NCI-H446 (cell line): ENCODE measurements at places on chromosomes 4 and X.
A peak's percentile ranks its signal among the peaks of the same experiment; 100 is the strongest.

DNA sequence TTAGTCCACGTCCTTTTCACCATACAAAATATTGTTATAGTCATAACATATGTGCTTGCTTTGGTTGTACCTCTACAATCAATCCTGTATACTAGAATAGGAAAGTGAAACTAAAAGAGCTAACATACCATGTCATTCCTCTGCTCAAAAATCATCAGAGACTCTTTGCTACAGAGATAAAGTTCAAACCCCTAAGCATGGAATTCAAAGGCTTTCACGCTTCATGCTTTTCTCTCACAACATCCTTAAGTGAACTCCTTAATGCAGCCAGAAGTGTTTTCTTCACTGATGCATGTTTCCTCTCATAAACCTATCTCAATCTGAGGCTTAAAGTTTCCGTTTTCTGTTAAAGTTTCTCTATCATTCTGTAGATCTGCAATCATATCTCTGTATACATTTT lies 744.6 kb upstream of the IGFBP7 start:
- DNase-seq = no peak

DNA sequence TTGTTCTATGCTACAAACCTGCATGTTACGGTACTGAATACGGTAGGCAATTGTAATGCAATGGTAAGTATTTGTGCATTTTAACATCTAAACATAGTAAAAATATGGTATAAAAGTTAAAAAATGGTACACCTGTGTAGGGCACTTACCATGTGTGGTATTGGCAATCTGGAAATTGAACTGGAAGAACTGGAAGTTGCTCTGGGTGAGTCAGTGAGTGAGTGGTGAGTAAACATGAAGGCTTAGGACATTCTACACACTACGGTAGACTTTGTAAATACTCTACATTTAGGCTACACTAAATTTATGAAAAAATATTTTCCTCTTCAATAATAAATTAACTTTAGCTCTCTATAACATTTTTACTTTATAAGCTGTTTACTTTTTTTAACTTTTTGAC lies 78.9 kb downstream of the RRAGB start:
- no peak for DNase-seq

DNA sequence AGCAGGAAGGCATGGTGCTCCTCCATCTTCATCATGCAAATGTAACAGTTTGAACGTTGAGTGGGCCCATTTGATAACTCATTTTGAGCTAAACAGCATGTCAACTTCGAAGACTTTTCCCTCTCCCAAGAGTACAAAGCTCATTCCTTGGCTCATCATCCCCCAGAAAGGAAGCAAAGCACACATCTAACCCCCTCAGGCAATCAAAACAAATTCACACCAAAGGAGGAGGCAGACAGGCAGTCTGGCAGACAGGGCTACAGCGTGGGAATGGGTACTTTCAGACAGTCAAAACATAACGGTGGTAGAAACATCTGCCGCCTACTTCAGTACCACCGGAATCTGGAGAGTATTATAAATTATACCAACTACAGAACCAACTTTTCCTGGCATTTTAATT lies 81.7 kb downstream of the PCDH19 start:
- no peak for DNase-seq

GRCh38 chr4:147311956-147312355 lies 168.9 kb upstream of the EDNRA start:
- no peak for DNase-seq

GRCh38 chr4:95421869-95422268 lies 126.9 kb downstream of the UNC5C start:
- DNase-seq = no peak

GRCh38 chrX:2449135-2449886 lies 51.5 kb downstream of the DHRSX start:
- DNase-seq = no peak

DNA sequence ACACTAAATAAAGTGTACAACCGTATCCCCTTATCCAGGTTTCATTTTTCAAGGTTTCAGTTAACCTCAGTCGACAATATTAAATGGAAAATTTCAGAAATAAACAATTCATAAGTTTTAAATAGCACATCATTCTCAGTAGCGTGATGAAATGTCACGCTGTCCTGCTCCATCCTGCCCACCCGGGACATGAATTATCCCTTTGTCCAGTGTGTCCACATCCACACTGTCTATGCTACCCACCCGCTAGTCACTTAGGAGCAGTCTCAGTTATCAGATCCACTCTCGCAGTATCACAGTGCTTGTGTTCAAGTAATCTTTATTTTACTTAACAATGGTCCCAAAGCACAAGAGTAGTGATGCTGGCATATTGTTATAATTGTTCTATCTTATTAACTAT lies 54.7 kb downstream of the FRYL start:
- no peak for DNase-seq

GRCh38 chr4:39802005-39802404 lies 104.1 kb downstream of the UBE2K start:
- DNase-seq = no peak

GRCh38 chr4:151043803-151044515 lies 28.9 kb upstream of the LRBA start:
- DNase-seq = no peak

DNA sequence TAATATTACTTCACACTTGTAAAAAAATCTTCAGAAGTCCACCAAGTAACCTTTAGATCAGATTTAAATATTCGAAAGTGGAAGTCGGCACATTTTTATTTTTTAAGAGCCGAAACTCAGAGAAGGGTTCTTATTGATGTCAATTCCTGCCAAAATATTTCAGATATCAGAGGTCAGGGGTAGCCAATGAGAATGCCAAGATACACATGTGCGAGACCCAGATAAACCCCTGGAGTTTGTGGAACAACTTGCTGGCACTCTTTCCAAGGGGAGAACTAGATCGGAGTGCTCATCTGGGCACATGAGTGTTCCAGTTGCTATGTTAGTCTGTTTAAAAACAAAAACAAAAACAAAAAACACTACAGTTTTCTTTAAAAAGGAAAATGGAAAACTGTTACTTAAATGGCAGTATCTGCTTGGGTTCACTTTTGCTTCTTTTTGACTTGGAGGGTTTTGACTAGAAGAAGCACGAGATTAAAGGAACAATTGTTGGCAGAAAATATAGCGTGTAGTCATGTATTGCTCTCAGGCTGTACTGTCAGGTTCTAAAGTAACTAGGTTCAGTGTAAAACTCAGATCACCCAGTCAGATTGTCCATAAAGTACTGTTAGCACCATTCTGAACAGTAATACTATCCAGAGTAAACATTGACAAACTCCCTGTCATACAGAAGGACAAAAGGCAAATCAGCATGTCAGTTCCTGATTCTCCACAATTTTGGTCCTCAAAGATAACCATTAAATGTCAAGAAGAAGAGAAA lies 188.0 kb upstream of the PACRGL start:
- DNase-seq = no peak

DNA sequence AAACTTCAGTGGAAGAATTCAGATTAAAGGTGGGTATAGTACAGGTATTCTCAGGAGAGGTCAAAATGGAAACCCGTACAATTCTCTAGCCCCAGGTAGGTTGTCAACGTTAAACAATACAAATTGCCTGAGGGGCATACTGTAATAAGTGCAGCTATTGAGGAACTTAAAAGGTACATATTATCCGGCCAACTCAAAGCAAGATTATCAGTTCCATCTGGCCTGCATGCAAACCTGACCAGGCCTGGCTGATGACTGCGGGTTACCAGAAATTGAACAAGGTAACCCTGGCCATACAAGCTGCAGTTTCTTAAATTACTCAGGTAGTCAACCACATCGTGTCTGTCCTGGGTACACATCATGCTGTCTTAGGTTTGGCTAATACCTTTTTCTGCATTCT lies 12.3 kb upstream of the ZNF630 start:
- DNase-seq = no peak

DNA sequence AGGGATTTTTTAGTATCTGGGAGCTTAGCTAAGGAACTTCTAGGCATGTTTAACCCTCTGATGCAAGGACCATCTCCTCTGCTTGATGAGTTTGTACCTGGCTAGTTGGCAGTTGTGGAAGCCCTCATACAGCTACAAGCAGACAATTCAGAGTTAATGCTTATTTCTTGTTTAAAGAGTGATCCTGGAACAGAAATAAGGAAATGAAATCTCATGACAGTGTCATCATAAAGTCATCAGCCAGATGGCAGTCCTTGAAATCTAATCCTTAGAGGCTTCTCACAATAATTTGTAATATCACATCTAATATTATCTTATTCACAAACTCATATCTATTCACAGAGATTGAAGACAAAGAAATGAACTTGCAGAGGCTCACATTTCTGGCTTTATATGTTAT lies 581.6 kb upstream of the FTHL17 start:
- DNase-seq = no peak

DNA sequence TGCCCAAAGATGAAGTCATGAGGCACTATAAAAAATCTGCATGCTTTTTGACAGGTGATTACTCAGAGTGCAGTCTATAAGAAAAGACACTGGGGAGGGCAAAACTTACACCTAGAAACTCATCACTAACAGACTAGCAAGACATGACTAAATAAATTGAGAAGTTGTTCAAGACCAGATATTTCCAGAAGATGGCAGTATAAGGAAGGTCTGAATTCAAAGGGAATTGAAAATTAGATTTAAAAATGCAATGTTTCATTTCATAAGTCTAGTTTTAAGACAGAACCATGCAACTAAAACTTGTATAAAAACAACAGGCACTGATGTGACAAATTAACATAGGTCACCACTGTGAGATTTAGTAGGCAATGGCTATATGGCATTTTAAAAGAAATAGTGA lies 232.5 kb upstream of the POF1B start:
- DNase-seq = peak; percentile 19
